EL (cell line): ENCODE measurements at places on chromosomes 3 and 15.

- peak; percentile 21 for DNase-seq
Observed at GRCh38 chr3:56691165-56692000, 8.3 kb upstream of the TASOR start.

- DNase-seq, result no peak
Observed at GRCh38 chr3:183981990-183982644, 35.6 kb downstream of the ABCC5 start.

GRCh38 chr15:46552316-46552715 is 917.5 kb downstream of the SQOR start:
- no peak for DNase-seq

- peak; percentile 87 for DNase-seq
Observed at GRCh38 chr3:172142051-172142863, 102.9 kb downstream of the FNDC3B start.

DNA sequence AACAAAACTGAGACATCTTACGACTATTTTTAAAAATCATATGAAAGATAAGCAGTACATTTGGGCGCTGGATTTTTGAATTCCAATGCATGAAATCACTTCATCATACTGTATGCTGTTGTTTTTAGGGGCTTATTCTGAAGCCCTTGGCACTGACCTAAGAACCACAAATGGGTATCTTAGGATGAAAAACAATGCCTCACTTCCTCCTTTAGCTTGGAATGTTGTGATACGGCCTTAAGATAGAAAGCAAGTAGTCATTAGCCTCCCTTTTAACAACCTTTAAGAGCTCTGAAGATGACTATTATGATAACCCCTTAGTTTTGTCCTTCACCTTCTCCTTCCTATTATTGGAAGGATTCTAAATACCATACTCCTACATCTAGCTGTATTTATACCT is 289.8 kb downstream of the ARPP21 start:
- DNase-seq, result peak; percentile 68

- DNase-seq, result peak; percentile 7
Observed at GRCh38 chr3:193768070-193768394, 175.0 kb downstream of the OPA1 start.

DNA sequence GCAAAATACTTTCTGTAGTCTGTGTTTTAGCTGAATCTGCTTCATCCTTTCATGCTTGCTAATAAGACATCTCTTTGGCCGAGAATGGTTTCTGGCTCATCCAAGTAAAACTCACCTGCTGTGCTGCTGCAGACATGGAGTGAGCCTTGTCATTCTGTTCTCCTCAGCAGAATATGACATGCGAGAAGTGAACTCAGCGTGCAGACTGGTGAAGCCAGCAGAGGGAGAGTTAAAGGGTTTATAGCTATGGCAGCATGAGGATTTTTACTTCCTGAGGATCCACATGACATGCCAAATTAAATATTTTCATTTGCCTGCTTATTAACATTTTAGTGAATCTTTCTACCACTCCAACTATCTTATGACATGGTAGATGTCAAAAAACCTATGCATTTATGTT is 658.4 kb upstream of the NECTIN3 start:
- DNase-seq, result peak; percentile 19

DNA sequence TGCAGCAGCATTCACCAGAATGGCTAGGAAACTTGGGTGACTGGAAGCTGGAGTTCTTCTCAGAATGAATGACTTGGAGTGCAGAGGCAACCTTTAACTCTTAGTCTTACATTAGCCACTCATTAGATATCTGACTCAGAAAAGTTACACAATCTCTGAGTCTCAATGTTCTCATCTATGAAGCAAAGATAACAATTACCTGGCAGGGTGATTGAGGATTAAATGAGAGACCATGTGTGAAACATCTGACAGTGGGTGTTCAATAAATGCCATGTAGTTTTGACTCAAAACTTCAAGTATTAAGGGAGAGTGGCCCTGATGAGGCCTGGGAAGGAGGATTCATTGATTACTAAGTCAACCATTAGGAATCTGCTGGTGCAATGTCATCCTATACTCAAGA is 48.3 kb downstream of the MRPL3 start:
- DNase-seq, result peak; percentile 22

DNA sequence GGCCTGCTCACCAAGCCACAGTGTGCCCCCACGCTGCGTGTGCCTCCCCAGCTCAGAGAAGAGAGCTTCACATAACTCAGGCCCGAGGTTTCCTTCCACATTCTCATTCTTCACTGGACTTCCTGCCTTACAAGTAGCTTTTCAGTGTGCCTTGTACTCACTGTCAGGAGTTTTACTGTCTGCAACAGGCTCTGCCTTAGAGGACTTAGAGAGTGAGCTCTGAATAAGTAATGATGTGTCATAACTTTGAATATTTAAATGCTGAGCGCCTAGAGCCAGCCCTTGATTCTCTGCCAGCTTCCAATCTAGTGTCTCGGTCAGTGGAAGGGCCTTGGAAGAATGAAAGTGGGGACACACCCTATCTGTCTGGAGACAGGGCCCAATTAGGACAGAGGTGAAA is 41.8 kb downstream of the ITGB5 start:
- peak; percentile 93 for DNase-seq

- no peak for DNase-seq
Observed at GRCh38 chr3:194956697-194957396, 271.2 kb downstream of the FAM43A start.

GRCh38 chr3:80238152-80238551 is 470.4 kb upstream of the ROBO1 start:
- no peak for DNase-seq

DNA sequence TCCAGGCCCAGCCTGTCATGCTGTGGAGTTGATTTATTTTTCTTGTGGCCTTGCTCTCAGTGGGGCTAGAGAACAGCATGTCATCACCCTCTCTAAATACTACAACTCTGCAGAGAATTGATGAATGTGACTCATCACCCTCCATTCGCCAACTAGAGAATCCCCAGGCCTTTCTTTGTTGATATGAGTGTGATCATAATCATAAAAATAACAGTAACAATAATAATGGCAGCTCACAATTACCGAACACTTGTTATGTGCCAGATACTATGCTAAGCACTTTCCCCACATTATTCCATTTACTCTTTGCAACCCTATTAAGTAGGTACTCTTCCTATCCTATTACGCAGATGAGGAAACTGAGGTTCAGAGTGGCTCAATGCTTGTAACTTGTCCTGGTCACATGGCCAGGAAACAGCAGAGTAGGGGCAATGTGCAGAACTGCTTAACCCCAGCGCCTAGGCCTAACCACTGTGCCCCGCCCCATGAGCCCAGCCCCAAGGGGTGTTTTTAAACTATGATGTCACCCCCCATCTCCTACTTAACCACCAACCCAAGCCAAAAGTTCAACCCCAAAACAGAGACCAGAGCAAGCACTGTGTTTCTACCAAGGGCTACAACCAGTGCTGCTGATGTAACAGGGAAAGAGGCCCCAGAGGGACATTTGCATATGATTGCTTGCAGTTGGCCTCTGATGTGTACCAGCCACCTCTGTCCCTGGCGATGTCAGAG is 104.5 kb downstream of the ADCY5 start:
- DNase-seq, result peak; percentile 64

DNA sequence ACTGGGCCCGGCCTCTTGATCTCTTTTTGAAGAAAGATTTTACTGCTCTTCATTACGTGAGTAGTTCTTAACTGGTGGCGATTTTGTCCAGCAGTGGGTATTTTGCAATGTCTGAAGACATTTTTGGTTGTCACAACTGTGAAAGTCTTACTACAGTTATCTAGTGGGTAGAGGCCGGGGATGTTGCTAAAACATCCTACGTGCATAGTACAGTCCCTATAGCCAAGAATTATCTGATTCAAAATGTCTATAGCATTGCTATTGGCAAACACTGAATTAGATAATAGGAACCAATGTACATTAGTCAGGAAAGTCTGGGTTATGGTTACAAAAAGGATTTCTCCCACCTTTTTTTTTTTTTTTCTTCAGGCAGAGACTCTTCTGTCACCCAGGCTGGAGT is 38.1 kb downstream of the FOXL2 start:
- no peak for DNase-seq

- DNase-seq, result no peak
Observed at GRCh38 chr15:81411051-81411450, 37.0 kb upstream of the TMC3 start.

DNA sequence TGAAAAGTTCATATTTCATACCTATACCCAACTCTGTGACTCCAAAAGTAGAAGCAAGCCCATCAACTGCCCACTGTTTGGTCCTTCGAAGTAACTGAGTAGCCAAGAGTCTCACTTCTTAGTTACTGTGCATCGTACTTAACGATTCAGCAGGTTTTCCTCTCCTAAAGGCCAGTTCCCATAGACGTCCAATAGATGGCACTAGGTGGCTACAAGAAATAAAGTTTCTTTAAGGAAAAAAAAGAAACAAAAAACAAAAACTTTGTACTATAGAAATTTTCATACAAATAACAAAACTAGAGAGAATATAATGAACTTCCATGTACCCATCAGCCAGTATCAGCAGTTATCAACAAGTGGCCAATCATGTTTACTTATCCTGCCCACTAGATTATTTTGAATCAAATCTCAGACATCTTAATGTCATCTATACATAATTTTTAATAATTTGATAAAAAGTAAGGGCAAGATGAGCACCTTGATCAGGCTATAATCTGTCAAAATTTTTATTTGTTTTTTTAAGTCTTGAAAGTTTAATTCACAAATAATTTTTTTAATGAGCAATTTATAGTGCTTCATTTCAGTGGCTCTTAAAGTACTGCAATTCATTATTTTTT is 63.8 kb upstream of the ACP3 start:
- peak; percentile 51 for DNase-seq

DNA sequence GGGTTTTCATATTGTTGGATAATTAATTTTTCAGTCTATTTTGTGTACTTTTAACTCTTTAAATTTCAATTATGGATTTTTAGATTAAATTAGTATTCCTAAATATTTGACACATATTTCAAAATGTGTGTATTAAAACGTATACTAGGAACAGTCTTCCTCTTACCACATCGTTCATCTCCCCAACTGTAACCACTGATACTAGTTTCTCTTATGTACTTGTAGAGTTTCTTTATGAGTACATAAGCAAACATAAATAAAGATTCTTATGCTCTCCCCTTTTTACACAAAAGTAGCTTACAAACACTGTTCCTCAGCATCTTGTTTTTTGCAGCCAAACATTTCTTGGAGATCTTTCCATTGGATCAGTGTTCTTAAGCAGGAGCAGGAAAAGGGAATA is 45.9 kb downstream of the CMSS1 start:
- no peak for DNase-seq

GRCh38 chr3:52793702-52794611 is 639 bp upstream of the ITIH3 start:
- DNase-seq, result no peak

GRCh38 chr3:78940128-78940527 is 827.7 kb downstream of the ROBO1 start:
- no peak for DNase-seq

- DNase-seq, result no peak
Observed at GRCh38 chr3:112095731-112096130, 9.5 kb downstream of the C3orf52 start.

- DNase-seq, result no peak
Observed at GRCh38 chr3:69204315-69204957, 82.0 kb upstream of the LMOD3 start.

DNA sequence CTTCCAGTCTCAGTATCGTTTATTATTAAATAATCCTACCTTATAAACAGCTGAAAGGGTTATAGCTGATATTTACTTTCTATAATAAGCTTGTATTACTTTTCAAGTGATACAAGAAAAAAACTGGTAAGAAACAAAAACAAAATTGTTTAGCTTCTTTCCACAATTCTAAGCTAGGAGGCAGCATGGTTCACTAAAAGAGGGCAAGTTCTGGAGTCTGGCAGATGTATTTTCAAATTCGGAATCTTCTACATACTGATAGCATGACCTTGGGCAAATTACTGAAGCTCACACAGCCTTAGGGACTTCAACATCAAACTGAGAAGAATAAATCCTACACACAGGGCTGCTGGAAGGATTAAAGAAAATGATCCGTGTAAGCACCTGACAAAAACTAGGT is 15.4 kb downstream of the C15orf62 start:
- no peak for DNase-seq

DNA sequence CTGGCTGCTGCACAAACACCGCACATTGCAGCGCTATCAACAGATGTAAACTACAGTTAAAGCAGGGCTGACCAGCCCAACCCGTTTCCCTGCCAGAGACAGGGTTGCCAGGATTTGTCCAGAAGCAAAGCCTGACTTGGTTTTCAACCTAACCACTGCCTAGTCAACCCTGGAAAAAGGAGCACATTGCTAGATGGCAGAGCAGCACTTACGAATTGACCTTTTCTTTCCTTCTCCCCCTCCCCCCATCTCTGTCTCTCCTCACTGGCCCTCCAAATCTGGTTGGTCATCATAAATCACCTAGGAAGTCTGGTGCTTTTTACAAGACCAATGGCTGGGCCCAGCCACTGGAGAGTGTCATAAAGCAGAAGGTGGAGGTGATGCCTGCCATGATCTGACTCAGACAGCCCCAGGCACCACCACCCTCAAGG is 51.3 kb downstream of the ABCC5 start:
- no peak for DNase-seq

- no peak for DNase-seq
Observed at GRCh38 chr15:85404176-85404917, 23.9 kb downstream of the AKAP13 start.

DNA sequence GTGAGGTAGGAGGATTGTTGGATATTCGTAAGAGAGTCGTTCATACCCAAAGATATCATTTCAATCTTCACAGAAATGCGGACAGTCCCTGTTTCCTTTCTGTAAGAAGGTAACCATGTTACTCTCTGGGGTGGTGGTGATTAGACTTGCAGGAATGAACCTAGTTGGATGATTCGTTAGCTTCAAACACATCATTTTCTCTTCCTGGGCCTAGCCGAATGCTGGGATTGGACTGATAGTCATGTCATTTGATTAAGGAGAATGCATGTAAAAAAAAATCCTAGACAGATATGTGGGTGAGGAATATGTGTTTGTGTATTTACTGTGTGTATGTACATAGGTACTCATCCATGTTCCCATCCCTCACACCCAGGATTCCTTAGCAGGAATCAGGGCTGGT is 12.4 kb downstream of the SLCO3A1 start:
- no peak for DNase-seq

- peak; percentile 59 for DNase-seq
Observed at GRCh38 chr15:74768771-74769342, 13.0 kb upstream of the CSK start.

- no peak for DNase-seq
Observed at GRCh38 chr3:155252021-155252420, 41.5 kb downstream of the STRIT1 start.

- no peak for DNase-seq
Observed at GRCh38 chr3:38022301-38022700, 7.1 kb downstream of the PLCD1 start.

DNA sequence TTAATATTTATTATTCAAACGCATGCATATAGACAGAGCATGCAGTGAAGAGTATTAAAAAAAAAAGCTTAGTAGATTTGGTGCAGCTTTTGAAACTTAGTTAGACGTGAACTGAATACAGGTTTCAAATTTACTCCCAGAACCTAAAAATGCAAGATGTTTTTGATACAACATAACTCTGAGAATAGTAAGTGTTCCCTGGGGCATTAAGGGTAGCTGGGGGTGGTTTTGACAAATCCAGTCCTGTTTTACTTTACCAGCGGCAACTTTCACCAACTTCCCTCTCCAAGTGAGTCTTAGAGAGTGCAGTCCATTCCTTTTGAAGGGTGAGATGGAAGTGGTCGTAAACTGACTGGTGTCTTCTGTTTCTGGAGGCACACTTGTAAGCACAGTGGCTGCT is 11.2 kb downstream of the NCBP2 start:
- DNase-seq, result no peak

- no peak for DNase-seq
Observed at GRCh38 chr15:41888662-41889253, 5.1 kb downstream of the SPTBN5 start.
